Mammary microvascular endothelial cell (primary cell): ENCODE measurements at places on chromosomes 3 and 15. TPM values are rescaled to one million over a fixed set of nuclear protein-coding genes. Genes with fewer than 3 reads are reported as not detected.

PAQR9 gene
- not detected in 2 replicates for total RNA-seq

TF gene
- total RNA-seq = 0.07 TPM in 1 of 2 replicates, not detected in the other

RNF111 gene
- total RNA-seq = 9.1 and 11.1 TPM in 2 replicates

ZNF639 gene
- total RNA-seq = 30.2 and 37.6 TPM in 2 replicates

IQCF5 gene
- not detected in 2 replicates for total RNA-seq

AADAC gene
- 0.39 and 0.87 TPM in 2 replicates for total RNA-seq

AGBL1 gene
- not detected in 2 replicates for total RNA-seq

MFSD1 gene
- 69.1 and 70.1 TPM in 2 replicates for total RNA-seq

ZNF592 gene
- total RNA-seq = 10.3 and 10.7 TPM in 2 replicates

PATL2 gene
- 0.33 TPM in 1 of 2 replicates, not detected in the other for total RNA-seq

SYNM gene
- total RNA-seq = 11.6 and 13.5 TPM in 2 replicates

EFHB gene
- total RNA-seq = 0.25 TPM in 1 of 2 replicates, not detected in the other

NPAP1 gene
- not detected in 2 replicates for total RNA-seq

TLR9 gene
- total RNA-seq = not detected in 2 replicates

ZDHHC19 gene
- total RNA-seq = not detected in 2 replicates

PLAAT1 gene
- total RNA-seq = 0.10 and 0.60 TPM in 2 replicates

IFT80 gene
- total RNA-seq = 13.2 and 18.8 TPM in 2 replicates

OXTR gene
- under 0.01 and 0.13 TPM in 2 replicates for total RNA-seq
